ENCODE measurements at places on chromosomes 1 and 21. TPM values are rescaled to one million over a fixed set of nuclear protein-coding genes. Genes with fewer than 3 reads are reported as not detected.

LCE1F gene
- not detected for total RNA-seq

OR2T35 gene
- total RNA-seq = not detected

DNA sequence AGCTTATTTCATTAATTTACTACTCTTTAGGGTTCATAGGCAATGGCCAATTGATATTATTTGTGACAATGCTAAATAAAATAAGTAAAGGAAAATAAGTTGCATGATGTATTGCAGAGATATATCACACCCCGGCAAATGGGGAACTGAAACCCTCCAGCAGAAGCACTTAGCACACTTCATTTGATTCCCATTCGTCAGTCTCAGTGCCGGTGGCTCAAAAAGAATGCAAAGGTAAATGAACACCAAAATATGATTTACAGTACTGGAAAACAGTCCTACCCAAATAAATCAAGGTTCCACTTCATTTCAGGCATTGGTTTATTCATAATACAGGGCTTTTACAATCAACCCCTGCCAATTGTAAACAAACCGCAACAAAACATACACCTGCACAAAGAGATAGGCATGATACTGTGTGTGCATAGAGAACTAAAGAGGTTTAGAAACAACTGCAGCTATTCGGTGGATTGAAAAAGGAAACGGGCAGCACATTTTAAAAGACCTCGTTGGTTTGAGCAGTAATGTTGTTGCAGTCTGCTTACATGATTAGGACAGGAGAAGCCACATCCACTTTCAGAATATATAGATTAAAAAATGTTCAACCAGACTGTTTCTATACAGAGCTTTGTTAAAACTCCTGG lies 1019.2 kb downstream of the TTLL7 start:
- no peak for ATAC-seq

DNA sequence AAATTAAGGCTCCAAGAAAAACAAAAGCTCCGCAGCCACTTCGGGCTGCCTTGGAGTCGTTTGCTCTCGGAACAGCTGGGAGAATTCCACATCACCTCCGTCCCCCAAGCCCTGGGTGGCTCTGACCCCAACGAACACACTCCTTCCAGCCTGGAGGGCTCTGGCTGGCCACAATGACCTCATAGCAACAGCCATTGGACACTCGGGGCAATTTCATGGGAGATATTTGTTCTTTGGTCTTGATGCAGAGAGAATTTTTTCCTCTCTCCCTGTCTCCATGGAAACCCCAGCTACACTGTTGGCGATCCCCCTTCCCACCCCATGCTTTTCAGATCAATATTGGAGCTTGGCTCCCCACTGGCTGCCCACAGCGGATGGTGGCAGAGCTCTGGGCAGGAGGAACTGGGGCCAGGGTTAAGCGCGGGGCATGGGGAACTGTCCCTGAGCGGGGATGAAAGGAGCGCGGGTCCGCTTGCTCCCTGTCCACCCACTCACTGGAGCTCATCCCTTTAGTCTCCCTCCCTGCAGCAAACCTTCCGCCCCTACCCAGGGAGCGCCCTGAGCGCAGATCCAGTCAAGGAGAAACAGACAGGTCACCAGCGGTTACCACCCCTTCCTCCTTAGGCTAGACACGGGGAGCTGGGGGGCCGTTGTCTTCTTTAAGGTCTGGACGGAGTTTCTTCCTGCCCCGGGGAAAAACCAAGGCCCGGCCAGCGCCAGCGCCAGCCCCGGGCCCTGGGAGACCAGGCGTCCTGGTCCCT lies 1.2 kb downstream of the WNT4 start:
- ATAC-seq = no peak
